ENCODE measurements at places on chromosomes 5 and 9.

DNA sequence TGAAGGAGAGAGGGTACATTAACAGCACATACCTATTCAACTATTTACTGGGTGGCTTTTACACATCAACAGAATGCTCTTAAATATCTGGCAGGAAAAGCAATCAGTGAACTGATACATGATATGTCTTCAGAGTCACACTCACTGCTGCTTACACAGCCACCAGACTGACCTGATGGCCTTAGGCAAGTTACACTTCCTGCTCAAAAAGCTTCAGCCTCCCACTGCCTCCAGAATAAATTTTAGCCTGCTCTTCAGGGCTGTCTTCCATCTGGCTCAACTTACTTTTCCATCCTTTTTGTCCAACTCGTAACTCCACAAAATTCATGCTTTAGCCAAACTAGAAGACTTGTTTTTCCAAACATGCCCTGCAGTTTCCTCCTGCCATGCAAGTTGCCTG is 10.7 kb downstream of the LOX start:
- no peak for DNase-seq

- DNase-seq, result no peak
Measured at GRCh38 chr5:156331181-156331580, 4.2 kb downstream of the SGCD start.

DNA sequence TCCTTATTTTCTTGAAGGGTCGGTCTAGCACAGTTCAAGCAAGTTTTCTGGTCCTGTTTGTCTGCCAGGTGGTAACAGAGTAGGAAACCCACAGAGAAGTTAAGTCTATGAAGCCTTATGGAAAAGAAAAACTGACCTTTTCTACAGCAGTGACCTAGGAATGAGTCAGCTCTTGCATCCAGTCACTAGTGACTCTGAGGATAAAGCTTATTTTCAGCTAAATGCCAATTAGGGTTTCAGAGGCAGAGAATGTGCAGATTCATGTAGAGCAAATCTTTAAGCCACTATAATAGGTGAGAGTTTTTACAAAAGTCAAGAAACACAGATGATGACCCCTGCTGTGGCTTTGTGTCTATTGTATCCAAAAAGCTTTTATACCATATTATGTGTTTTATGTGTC is 100.7 kb downstream of the CWC27 start:
- DNase-seq, result no peak

DNA sequence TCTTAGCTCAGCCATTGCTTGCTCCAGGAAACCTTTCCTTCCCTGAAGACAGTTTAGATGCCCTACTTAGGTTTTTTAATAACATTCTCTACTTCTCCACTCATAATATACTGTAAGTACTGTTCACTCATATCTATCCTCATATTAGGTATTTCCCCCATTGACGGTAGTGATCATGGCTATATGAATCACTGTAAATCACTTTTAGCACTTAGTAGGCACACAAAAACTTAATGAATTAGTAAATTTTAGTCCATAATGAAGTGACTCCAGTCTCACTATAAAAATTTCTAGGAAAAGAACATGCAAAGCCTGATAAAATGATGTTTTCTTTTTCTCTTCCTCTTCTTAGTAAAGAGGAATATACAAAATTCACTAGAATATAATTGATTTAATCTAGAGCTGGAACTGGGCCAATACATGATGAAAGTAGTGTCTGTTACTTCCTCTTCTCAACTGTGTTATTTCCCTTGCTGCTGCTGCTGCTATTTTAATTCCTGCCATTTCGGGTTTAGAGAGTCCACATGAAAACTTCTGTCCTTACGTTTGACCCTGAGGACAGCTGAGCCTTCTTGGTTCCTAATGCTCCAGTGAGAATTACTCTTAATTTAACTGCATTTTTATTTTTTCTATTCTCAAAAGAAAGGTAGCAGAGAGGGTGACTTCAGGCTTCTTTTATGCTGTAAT is 73.5 kb downstream of the LNPEP start:
- no peak for DNase-seq

DNA sequence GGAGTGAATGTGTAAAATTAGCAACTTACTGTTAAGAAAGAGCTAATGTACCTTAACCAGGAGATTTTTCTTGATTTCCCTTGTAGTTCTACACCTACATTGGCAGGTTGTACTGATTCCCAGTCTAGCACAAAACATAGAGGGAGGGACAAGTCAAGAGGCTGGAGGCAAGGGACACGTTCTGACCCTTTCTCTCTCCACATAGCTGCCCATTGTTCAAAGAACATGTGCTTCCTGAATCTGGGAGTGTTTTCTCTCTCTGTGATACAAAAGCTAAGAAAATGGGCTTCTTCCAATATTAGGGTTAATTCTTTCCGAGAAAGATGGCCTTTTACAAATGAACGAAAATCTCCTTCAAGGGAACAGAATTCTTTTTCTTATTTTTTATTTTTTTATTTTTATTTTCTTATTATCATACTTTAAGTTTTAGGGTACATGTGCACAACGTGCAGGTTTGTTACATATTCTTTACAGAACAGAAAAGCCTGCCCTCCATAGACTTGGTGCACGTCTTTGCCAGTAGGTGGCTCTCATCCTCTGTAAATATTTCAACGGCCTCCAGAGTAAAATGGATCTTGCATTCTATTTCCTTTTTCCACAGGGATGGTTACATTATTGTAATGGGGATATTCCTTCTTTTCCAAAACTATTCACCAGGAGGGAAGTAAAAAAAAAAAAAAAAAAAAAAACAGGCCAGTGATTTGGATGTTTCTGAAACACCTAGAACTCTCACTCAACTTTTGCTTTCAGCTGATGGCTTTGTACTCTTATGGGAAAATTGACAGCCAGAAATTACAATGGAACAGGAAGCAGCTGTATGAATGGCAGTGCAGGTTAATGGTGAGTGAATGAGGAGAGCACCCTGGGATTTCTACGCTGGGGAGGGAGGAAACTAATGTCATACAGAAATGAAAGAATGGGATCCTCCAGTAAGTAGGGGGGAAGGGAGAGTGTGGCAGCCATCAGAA is 13.1 kb upstream of the IFNA5 start:
- peak; percentile 17 for DNase-seq

- no peak for DNase-seq
Measured at GRCh38 chr5:178488696-178489095, 101.5 kb downstream of the COL23A1 start.

GRCh38 chr5:144206141-144206540 is 35.5 kb downstream of the KCTD16 start:
- no peak for DNase-seq

GRCh38 chr5:141879941-141880738 is 1.9 kb upstream of the PCDH1 start:
- DNase-seq, result no peak

DNA sequence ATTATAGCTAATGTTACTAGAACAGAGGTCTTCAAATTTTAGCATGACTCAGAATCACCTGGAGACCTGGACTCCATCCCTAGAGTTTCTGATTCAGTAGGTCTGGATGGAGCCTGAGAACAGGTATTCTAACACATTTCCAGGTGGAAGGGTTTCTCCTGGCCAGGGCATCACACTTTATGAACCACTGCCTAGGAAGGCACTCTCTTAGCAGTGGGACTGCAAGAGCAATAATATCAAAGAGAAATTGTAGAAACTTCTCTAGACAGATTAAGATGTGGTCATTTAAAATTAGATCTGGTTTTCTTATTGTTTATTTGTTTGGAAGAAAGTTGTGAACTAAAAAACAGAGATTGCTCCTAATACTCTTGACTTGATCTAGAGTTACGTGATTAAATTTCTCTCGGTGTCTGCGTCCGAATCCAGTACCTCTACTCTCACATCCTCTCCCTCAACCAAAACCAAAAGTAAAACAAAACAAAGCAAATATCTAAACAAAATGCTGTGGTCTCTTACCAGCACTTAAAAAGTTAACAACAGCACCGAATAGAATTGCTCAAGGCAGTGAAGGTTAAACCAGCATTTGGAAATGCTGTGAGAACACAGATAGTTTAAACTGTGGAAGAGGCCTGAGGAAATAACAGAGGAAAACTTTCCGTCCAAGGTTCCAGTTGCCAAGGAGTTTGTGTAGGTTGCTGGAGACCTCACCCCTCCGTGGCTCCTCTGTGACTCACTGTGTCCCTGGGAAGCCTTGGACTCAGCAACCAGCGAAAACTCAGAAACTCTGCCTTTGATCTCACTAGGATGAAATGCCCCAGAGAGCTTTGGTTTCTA is 193.4 kb downstream of the ARRDC3 start:
- DNase-seq, result no peak

GRCh38 chr5:157463081-157463480 is 3.1 kb downstream of the NIPAL4 start:
- no peak for DNase-seq
